Kidney epithelial cell (primary cell): ENCODE measurements at places on chromosomes 2 and 18. TPM values are rescaled to one million over a fixed set of nuclear protein-coding genes. Genes with fewer than 3 reads are reported as not detected.

DNA sequence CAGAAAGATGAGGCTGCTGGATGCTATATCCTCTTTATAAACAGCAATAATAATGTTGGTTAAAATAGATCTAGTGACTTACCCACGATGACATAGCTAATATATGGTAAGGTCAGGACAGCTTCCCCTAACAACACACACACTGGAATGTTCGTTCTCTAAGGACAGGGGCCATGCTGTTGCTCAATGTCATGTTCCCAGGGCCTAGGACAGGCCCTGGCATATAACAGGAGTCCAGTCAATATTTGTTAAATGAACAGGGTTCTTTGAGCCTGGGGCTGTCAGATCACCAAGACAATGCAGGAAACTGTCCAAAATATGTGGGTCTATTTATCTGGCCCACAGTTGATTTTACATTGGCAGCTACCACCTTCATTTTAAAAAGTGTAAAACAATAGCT, 207.1 kb upstream of the MEX3C start:
- no peak for DNase-seq

Gene SLC16A14
- 2.0 and 2.8 TPM in 2 replicates for total RNA-seq

Gene ECEL1
- total RNA-seq: 2.2 and 2.3 TPM in 2 replicates

- no peak for DNase-seq
These were observed 62.5 kb downstream of the C1D start for GRCh38 chr2:68000170-68000825.

DNA sequence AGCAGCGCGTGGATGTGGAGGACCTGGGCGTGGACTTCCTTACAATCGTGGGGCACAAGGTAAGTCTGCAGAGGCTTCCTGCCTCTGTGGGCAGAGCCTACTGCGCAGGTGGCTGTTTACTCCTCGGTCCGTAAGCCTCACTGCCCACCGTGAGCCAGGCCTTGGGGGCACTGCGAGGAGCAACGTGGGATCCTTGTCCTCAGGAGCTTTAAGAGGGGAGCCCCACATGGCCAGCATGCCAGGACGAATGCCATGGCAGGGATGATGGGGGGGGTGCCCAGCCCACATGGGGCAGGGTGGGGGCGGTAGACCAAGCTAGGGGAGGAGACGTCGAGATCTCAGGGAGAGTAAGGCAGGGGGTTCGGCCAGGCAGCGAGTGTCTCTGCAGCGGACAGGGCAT, 18.0 kb upstream of the ESPNL start:
- no peak for DNase-seq

- no peak for DNase-seq
These were observed 166.7 kb downstream of the KCNE4 start for GRCh38 chr2:223218587-223219178.

DNA sequence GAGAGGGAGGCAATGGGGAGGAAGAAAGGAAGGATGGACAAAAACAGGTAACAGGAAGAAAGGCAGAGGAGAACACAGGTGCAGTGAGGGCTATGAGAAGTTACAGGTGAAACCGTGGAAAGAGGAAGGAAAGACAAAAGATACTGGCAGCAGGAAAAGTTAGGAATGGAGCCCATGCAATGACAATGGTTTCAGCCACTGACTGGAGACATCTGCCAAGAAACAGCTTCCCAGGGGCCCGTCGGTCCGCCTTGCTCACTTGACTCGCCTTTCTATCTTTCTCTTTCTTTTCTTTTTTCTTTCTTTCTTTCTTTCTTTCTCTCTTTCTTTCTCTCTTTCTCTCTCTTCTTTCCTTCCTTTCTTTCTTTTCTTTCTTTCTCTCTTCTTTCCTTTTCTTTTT, 37.5 kb downstream of the ST8SIA5 start:
- DNase-seq: no peak

Gene NT5DC4
- total RNA-seq: 0.14 TPM in 1 of 2 replicates, not detected in the other

Gene TEKT4
- total RNA-seq: not detected in 2 replicates

Gene UCN
- 1.6 and 1.7 TPM in 2 replicates for total RNA-seq

DNA sequence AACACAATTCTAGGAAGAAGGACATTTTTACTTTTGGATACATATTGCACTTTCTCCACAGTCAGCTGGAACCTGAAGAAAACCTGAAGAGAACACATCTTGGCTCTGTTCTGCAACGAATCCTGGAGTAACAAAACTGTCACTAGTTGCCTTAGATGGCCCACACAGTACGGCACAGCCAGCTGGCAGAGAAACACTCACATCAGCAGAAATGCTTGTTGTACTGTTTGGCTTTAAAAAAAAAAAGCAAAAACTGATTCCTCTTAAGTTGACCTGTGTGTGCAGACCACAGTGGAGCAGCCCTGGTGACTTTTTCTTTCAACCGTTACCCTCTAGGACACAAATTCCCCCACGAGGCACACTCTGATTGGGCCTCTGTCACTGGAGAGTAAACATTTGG, 152.3 kb upstream of the TWIST2 start:
- no peak for DNase-seq

Gene SLC19A3
- total RNA-seq: 0.07 and 0.25 TPM in 2 replicates

GRCh38 chr2:214987261-214987660, 151.2 kb downstream of the ABCA12 start:
- DNase-seq: no peak

GRCh38 chr2:206149330-206149729, 9.9 kb downstream of the NDUFS1 start:
- DNase-seq: no peak

GRCh38 chr2:235381261-235381912, 112.5 kb upstream of the AGAP1 start:
- no peak for DNase-seq

- DNase-seq: no peak
These were observed 161.6 kb upstream of the NCK2 start for GRCh38 chr2:105582952-105583660.

- DNase-seq: no peak
These were observed 40.0 kb downstream of the SLC40A1 start for GRCh38 chr2:189540551-189540950.

GRCh38 chr2:177169810-177170514, 42.6 kb upstream of the HNRNPA3 start:
- DNase-seq: no peak

GRCh38 chr2:216215658-216216390, 106.7 kb downstream of the XRCC5 start:
- DNase-seq: no peak

Gene NAPG
- 29.5 and 36.1 TPM in 2 replicates for total RNA-seq
